ENCODE measurements at places on chromosomes 7 and 10.
A peak's percentile ranks its signal among the peaks of the same experiment; 100 is the strongest.

GRCh38 chr7:155992538-155992937, 180.3 kb upstream of the SHH start:
- DNase-seq = no peak

DNA sequence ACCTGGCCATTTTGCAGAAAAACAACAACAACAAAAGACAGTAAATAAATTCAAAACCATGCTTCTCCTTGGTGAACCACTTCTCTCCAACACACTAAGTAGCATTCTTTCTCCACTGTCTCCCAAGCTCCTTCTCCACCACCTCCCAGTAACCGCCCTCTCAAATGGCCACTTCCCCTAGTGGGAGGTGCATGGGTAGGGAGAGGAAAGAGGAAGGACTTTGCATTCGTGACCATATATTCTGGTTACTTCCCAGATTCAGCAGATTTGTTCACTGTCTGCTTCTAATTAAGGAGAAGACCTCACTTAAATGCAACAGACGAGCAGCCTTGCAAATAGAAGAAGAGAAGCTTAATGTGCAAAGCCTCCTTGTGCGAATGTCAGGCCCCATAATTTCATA, 166.8 kb downstream of the SORCS1 start:
- no peak for DNase-seq

DNA sequence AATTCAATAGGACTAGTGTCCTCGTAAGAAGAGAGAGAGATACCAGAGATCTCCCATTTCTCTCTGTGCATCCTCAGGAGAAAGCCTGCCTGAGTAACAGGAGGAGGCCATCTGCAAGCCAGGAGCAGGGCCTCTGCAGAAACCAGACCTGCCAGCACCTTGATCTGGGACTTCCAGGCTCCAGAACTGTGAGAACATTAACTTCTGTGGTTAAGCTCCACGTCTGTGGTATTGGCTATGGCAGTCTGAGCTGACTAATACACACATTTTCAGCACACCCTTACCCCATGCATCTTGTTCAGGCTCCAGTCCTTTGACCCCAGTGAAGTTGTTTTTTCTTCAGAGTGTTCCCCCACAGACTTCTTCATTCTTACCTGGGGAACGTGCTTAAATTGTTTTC, 3.1 kb upstream of the CRTAC1 start:
- DNase-seq = no peak

DNA sequence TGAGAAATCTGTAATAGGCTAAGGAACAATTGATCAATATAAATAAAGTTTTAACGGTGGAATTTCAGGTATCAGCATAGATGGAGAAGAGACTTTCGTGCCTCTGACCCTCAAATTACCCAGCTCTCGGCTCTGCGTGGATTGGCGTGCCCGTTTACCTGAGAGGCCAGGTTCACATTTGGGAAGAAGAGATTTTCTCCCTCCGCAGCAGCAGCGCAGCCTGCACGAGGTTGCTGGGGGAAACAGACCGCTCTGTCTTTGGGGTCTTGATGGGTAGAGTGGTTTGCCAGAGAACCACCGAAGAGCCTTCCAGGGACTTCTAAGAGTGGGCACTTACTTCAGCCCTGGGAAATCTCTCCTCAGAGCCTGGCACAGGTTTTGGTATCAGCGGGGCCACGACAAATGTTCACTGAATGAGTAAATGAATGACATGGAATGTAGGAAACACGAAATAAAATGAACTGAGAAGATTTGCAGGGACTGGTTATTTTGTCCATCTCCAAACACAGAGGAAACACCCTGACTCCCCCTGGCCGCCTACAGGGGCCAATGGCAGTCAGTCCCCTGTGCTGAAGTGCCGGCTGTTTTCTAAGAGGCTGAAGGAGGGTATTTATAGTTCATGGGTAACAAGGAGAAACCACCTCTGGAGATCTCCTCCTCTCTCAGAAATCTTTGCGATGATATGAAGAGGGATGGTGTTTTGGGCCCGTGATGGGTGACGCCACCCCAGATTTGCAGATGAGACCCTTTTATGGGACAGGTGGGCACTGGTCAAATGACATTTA, 338.5 kb downstream of the ADARB2 start:
- DNase-seq = no peak

GRCh38 chr10:12107781-12108180, 21.7 kb upstream of the SEC61A2 start:
- DNase-seq = no peak

DNA sequence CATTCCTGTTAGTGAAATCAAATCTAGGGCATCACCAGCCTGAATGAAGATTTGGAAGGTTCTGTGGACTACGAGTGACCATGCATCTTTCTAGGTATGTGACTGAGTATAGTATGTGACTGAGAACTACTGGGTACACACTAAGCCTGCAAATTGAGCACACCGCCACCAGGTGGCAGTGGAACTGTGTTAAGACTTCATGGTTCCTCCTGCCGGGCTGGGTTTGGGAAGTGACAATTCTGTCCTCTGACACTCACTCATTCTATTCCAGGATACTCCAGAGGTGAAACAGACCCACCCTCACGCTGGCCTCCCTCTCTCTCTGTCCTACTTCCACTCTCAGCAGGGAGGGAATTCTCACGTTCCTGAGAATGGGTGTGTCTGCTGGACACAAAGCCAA, 84.0 kb upstream of the TMEM248 start:
- peak; percentile 6 for DNase-seq

DNA sequence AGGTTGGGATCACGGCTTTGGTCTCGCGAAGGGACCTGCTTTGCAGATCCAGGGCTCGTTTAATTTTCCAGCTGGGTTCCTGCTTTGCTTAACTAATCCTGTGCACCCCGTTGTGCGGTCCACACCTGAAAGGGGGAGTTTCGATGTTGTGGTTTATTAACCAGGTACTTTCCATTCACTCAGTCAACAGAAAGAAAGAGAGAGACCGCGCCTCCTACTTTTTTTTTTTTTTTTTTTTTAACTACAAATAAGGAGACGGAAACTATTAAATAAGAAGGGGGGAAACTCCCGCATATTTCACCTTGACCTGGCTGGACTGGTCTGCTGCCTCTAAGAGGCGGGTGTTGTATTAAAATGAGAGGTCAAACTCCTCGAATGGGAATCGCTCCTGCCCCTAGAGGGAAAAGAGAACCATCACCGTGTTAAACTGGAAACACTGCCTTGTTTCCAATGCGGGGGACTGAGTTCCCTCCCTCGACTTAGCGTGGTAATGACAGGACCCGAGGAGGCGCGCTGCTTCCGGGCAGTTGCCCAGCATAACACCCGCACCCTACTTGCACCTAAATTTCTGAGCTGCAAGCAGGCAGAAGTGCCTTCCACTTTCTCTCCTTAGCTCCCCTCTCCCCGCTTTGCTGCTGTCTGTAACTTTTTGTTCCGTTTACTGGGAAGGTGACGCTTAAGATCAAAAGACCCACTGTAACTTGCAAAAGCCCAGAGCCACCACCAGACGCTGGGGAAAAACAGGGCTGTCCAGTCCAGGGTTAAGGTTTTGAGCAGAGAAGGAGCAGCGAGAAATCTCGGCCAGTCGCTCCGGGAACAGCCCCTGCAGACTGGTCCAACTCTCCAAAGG, 1.1 kb upstream of the ITGB8 start:
- peak; percentile 60 for DNase-seq
